ENCODE measurements at places on chromosomes 7 and 10.

DNA sequence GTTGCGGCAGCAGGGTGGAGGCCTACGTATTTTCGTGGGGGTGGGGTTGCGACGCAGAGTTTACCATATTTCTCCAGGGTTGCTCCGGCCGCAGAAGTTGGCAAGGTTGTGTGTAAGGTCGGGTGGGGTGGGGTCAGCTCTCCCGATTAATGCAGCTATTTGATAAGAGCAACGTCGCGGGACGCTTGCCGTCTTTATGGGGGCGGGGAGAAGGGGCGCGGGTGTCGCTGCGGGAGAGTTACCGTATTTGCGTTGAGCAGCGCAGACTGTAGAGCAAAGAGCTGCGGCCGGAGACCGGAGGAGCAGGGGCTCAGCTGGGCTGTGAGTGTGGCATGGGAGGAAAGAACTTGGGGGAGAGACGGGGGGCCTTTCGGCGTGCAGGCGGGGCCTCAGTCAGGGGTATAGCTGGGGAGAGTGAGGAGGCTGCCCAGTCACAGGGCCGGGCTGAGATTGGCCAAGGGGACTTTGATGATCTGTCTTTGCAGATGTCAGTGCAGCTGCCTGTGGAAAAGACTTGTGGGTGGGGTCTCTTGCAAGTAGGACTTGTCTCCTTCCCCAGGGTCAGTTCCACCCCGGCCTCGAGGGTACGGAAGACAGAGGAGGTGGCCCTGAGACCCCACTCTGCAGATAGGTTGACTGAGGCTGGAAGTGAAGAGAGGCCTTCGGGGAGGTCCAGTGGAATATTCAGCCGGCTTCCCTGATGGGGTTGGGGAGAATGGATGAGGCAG, 26.6 kb downstream of the ZNF775 start:
- DNase-seq, result no peak

- no peak for DNase-seq
These were observed 31.9 kb upstream of the HPS1 start for GRCh38 chr10:98478430-98479222.

- DNase-seq, result no peak
These were observed 35.0 kb downstream of the ENTPD1 start for GRCh38 chr10:95790982-95791381.

DNA sequence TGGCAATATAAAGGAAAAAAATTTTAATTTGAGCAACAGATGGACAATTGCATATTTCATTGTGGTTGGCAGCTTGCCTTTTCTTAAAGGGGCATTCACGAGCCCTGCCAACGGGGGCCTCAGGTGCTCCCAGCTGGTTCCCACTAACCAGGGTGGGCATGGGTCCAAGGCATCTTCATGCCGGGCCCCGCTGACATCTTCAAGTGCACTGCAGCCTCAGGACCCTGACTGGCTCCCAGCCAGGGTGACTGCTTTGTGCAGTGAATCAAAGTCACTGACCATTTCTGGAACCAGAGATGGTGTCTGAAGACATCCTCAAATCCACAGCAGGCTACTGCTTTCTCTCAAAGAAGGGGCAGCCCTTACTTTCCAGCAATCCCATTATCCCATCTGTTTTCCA, 275.2 kb upstream of the MGMT start:
- no peak for DNase-seq

DNA sequence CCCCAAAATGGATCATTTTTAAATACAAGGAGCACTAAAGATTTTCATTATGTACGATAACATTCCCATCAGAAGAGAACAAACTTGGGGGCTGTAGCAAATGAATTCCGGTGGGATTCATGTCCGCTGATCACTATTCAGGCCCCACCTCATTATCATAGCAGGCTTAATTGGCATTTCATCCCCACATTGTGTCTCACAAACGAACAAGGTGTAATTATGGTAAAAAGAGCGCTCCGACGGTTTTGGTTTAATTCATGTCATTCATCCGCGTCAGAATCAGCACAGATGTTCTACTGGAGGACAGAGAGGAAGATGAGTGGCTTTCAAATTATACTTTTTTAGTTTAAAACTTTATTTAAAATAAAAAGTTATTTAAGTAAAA, 124.7 kb downstream of the MAD1L1 start:
- no peak for DNase-seq

GRCh38 chr10:30803058-30803457, 173.5 kb upstream of the LYZL2 start:
- DNase-seq, result no peak

- no peak for DNase-seq
These were observed 3.5 kb upstream of the EN2 start for GRCh38 chr7:155454183-155455112.

GRCh38 chr10:123885406-123886170, 6.0 kb downstream of the CPXM2 start:
- DNase-seq, result no peak

GRCh38 chr7:72674394-72674793, 153.6 kb downstream of the TYW1B start:
- DNase-seq, result no peak

DNA sequence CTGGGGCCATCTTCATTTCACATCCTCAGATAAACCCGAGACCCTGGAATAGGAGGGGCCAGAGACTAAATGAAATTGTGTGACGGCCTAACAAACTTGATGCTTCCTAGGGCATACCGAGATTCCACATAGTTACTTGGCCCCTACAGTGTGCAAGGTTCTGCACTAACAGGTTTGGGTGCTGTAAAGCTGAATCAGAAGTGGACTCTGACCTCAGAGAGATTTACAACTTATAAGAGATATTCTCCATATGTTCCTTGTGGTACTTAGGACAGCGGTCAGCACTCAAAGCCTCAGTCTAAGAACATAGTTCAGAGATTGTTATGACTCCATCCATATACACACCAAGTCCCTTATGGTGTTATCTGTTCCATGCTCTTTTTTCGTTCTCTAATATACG, 55.1 kb upstream of the FHIP2A start:
- DNase-seq, result no peak

GRCh38 chr10:97916586-97916985, 66.9 kb downstream of the GOLGA7B start:
- DNase-seq, result peak; percentile 41

DNA sequence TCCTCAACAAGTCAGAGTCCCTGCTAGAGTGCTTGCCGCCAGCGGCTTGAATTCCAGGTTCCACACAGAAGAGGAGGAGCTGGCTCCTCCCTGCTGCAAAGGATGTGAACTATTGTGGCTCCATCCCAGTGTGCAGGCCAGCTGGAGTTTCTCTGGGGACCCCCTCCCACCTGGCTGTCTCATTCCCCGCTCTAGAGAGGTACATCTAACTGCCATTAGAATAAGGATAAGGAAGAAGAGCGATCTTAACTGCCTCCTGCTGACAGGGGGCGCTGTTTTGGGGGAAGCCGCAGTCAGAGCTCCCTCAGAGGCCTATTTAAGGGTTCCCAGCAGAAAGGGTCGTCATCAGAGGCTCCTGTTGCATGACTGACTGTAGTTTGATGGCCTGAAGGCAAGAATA, 40.8 kb upstream of the HECW1 start:
- peak; percentile 41 for DNase-seq

- DNase-seq, result no peak
These were observed 12.3 kb upstream of the ASB4 start for GRCh38 chr7:95473276-95473985.

GRCh38 chr10:128064108-128064969, 61.9 kb downstream of the MKI67 start:
- peak; percentile 98 for DNase-seq

DNA sequence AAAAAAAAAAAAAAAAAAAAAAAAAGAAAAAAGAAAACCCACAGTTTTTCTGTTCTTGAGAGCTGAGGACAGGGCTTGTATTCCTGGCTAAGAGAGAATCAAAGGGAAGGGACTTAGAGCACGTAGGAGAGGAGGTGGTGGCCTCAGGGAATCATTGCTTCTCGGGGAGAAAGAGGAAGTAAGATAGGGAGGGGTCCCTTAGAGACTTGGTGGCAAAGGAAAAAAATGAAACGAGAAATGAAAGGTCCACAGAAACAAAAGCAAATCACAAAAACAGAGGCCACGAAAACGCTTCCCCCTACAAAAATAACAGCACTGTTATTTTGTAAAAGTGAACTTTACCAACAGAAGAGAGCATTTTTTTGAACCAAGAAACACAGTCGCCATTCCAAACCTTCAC, 323.1 kb upstream of the GALNT17 start:
- no peak for DNase-seq

DNA sequence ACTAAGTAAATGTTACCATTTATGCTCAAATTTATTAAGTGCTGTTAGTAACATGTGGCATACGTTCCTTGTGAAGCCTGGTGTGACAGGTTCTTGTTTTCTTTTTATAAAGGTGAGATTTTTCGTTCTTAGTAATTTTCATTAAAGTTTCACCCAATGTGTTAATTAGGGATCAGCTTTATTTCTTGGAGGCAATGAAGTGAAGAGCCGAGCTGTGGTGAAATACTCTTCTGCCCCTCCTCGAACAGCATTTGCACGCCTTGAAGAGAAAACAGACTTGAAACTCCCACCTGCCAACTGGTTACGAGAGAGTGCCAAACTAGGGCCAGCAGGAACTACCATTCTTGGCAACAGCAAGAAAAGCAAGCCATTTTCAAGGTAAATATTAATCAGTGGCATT, 1.5 kb downstream of the EDRF1 start:
- no peak for DNase-seq

DNA sequence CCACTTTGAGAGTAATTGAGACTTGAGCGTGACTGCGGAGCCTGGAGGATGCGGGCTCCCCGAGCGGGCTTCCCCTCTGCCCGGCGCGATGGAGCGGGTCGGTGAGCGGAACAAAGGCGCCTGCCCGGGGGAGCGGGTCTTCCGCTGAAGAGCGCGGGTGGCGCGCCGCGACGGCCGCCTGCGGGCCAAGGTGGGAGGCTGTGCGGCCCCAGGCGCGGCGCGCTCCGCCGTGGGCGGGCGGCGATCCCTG, at the start of gene GALNT17:
GALNT17 (plus strand) TSS at position 18 of the 250 bp plus-strand sequence.
- no peak for DNase-seq

Measured in suppressor macrophage treated with lipopolysaccharide for 1 hour (primary cell).